ENCODE measurements at places on chromosomes 7 and 10.

GRCh38 chr10:101228153-101228965 lies 904 bp downstream of the LBX1 start:
- DNase-seq, result no peak

DNA sequence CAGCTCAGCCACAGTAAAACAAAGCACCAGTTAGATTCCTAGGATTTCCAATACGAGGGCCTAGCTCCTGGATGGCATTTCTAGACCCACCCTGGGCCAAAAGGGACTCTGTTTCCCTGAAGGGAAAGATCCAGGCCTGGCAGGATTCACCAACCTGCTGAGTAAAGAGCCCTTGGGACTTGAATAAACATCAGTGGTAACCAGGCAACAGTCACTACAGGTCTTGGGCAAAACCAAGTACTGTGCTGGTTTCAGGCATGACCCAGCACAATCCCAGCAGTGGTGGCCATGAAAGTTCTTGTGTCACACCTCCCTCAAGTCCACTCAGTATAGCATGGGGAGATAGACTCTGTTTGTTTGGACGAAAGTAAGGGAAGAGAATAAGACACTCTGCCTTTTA lies 31.0 kb upstream of the STARD3NL start:
- DNase-seq, result no peak

GRCh38 chr7:22121702-22122474 lies 176.2 kb upstream of the CDCA7L start:
- no peak for DNase-seq

DNA sequence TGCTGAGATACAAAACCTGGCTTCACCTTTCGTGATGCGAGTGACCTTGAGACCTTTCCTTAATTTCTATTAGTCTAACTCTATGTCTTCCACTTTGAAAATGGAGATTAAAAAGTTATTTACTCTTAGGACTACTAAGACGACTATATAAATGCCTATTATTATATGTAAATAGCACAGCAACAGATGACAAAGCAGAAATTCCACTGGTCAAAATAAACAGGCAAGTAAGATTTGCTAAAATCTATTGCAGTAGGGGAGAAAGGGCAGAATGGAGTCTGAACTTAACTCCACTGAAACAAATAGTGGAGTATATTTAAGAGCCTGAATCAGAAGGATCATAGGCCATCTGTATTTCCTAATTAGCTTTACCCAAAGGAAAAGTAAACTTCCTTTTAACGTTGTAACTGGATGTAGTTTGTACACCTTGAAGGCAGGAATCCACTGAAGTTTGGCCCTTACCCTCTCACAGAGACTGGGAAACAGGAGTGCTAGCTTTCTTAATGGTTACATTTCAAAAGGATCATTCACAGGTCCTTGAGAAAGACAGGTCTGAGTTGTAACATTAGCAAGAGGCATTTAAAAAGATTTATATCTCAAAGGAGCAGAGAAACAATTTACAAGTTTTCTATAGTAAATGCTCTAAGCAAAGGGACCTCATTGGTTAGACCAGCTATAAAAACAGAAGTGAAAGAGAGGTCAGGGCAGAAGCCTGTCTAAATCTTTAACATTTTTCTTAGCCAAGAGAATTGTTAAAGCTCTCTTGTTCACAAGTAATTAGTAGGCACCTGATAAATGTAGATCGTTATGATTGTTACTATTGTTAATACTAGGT lies 332.5 kb downstream of the ZWINT start:
- no peak for DNase-seq

- peak; percentile 47 for DNase-seq
Measured at GRCh38 chr10:11236234-11236633, 218.6 kb downstream of the CELF2 start.

GRCh38 chr10:124677749-124678556 lies 66.2 kb downstream of the FAM53B start:
- DNase-seq, result no peak

GRCh38 chr10:43806831-43807640 lies 158.4 kb upstream of the ZNF32 start:
- DNase-seq, result no peak

GRCh38 chr10:130127364-130128061 lies 8.7 kb upstream of the GLRX3 start:
- peak; percentile 47 for DNase-seq

- DNase-seq, result no peak
Measured at GRCh38 chr10:99394256-99394655, 36.2 kb downstream of the GOT1 start.

GRCh38 chr10:22713853-22714478 lies 412 bp downstream of the PIP4K2A start:
- DNase-seq, result peak; percentile 22

- DNase-seq, result peak; percentile 47
Measured at GRCh38 chr10:95694665-95695064, 938 bp upstream of the TCTN3 start.

GRCh38 chr7:140869430-140869829 lies 55.3 kb downstream of the BRAF start:
- no peak for DNase-seq

GRCh38 chr7:128351296-128352152 lies 7.8 kb upstream of the RBM28 start:
- no peak for DNase-seq

GRCh38 chr7:1677206-1678080 lies 7.4 kb downstream of the ELFN1 start:
- DNase-seq, result peak; percentile 19

DNA sequence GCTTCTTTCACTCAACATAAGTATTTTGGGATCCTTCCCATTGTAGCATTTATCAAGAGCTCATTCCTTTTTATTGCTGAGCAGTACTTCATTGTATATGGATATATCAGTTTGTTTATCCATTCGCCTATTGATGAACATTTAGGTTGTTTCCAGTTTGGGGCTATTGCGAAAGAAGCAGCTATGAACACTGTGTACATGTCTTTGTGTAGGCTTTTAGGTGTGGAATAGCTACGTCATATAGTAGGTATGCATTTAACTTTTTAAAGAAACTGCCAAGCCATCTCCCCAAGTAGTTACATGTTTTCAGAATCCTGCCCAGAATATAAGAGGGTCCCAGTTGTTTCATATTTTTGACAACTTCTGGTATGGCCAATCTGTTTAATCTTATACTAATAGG lies 468.1 kb downstream of the IPMK start:
- DNase-seq, result no peak

DNA sequence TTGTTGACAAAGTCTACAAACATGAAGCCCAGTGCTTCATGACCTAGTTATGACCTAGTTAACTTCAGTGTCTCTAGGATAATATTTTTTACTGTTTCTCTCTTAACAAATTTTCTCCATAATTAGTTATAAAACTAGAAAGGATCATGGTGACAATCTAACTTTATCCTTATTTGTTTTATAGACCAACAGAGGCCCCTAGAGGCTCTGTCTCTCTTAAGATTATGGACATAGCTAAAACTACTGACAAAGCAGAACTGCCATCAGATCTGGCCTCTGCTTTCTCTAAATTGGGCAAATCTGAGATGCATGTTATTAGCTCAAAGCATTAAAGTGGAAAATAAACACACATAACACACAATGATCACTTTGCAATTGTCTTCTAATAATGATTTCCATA lies 176.0 kb downstream of the CSTF2T start:
- no peak for DNase-seq

GRCh38 chr7:50662041-50662694 lies 97.0 kb upstream of the DDC start:
- no peak for DNase-seq

- DNase-seq, result no peak
Measured at GRCh38 chr10:5229019-5229418, 32.4 kb downstream of the AKR1C4 start.

- DNase-seq, result no peak
Measured at GRCh38 chr10:22911889-22912762, 15.7 kb upstream of the ARMC3 start.

GRCh38 chr10:30502266-30503060 lies 68.5 kb downstream of the MAP3K8 start:
- DNase-seq, result peak; percentile 35

DNA sequence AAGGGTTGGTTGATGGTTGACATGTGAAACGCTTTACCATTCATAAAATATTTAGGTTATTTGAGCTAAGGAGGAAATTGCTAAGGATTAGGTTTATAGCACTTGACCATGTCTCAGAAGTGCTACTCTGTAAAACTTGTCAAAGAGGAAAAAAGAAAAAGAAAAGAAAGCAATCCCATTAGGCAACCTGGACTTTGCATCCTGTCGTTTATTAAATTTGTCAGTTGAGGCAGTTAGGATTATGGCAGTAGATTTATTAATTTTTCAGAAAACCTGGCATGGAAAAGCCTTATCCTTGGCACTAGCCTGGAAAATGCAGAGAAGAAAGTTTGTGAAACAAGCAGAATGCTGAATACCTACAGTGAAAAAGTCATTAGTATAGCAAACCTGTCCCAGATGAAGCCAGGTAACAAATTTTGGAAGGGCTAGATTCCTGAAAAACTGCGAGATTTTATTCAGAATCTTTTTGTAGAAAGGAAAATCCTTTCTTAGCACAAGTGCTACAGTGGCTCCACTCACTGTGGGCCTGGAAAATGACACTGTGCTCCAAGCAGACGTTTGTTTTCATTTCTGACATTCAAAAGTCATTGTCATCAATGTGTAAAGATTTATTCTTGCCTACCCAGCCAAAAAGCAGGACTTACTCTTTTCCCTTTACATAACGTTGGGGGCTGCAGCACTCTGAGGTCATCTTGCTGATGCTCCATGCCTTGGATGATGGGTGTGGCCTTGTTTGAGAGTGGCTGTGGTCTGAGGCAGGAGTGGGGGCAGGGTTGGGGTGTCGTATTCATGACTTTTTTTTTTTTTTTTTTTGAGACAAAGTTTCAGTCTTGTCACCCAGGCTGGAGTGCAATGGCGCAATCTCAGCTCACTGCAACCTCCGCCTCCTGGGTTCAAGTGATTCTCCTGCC lies 664.9 kb downstream of the SUGCT start:
- no peak for DNase-seq

DNA sequence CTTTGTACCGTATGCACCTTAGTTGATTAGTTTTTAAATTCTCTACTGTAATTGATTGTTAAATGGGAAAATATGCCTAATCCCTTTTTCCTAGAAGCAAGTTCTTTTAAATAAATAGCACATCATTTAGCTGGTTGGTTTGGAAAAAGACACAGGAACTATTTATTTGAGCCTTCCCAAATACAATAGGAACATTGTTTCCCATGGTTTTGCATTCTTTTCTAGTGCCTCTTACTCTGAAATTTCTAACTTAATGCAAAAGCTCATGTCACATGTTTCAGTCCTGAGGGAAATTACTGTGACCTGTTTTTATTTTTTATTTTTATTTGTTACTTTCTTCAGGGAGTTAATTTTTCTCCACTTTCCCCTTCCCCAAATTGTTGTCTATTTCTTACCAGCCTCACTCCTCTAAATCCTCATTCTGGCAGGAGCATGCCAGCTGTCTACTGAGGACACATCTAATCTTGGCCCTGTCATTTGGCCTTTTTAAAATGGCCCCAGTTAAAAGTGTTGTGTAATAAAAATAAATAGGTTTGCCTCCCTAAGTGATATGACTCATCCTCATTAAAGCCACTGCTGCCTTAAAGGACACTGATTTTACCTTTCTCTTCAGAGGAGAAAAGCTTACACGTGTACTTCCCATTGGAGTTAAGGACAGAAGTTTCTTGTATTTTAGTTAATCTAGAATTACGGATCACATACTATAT lies 94.5 kb downstream of the PPP1R3A start:
- DNase-seq, result no peak

GRCh38 chr7:158765020-158765419 lies 60.4 kb upstream of the NCAPG2 start:
- DNase-seq, result no peak

GRCh38 chr7:3591944-3592343 lies 290.9 kb downstream of the SDK1 start:
- no peak for DNase-seq

GRCh38 chr7:114930107-114930661 lies 8.3 kb downstream of the MDFIC start:
- no peak for DNase-seq

- no peak for DNase-seq
Measured at GRCh38 chr10:100735337-100736143, 9.8 kb upstream of the PAX2 start.

- DNase-seq, result no peak
Measured at GRCh38 chr7:101116898-101117297, 10.0 kb upstream of the SERPINE1 start.

- DNase-seq, result no peak
Measured at GRCh38 chr7:138077809-138078208, 1.6 kb downstream of the AKR1D1 start.

Data from CD8-positive, alpha-beta memory T cell (primary cell).